ENCODE measurements at places on chromosomes 7 and 10. TPM values are rescaled to one million over a fixed set of nuclear protein-coding genes. Genes with fewer than 3 reads are reported as not detected.

CALHM2 gene
- total RNA-seq, result 24.8 TPM

DNA sequence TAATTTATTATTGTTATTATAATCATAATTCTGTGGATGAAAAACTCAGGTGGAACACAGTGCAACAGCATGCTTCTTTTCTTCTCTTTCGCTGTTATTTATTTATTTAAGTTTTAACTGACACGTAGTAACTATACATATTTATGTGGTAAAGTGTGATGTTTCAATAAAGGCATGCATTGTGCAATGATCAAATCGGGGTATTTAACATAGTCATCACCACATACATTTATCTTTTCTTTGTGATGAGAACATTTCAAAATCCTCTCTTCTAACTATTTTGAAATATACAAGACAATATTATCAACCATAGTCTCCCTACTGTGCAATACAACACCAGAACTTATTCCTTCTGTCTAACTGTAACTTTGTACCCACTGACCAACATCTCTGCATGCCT is 152.5 kb upstream of the LYZL1 start:
- DNase-seq, result no peak

- no peak for DNase-seq
Measured at GRCh38 chr7:87648316-87648715, 20.1 kb downstream of the RUNDC3B start.

DNA sequence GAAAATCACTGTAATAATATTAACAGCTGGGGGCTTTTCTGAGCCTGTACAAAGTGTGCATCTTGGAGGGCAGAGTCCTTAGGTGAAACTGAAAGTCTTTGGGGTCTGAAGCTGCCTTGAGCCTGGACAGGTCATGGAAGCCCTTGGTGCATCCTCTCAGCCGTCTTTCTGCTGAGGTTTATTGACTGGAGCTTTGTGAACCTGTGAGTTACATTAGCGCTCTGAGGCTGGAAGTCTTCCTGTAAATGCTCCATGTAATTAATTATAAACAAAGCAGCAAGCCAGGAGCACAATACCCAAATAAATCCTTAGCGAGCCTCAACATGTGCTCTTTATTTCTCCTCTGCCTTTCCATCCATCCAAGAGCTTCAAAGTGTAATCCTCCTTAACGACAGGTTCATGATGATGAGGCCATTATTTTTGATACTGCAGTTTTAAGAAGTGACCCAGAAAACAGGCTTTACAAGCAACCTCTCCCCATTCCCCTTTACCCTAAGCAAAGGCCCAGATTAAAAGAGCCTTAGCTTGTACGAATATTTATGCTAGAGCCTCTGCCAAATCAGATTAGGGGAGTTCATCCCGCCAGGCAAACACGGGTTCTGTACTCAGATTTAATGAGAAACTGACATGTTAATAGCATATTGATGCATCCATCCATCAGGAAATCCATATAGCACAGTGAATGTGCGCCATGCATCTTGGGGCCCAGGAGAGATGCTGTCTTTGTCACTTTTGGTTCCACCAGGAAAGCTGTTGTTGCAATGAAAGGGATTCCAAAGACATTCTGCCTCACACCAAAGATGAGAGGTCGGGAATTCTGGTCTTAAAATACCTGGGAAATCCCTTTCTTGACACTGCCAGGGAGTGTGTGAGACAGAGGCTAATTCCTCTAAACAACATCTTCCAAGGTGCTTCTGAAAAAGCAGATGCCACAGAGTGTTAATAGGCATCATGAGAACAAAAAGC is 118.1 kb downstream of the ANLN start:
- no peak for DNase-seq
